ENCODE measurements at places on chromosomes 16 and 17. TPM values are rescaled to one million over a fixed set of nuclear protein-coding genes. Genes with fewer than 3 reads are reported as not detected.

GRCh38 chr17:13933441-13934276 is 135.6 kb upstream of the COX10 start:
- DNase-seq: no peak

- DNase-seq: peak; percentile 69
Observed at GRCh38 chr16:4358831-4359561, 7.9 kb upstream of the PAM16 start.

- DNase-seq: no peak
Observed at GRCh38 chr16:53094013-53094630, 39.3 kb downstream of the CHD9 start.

DNA sequence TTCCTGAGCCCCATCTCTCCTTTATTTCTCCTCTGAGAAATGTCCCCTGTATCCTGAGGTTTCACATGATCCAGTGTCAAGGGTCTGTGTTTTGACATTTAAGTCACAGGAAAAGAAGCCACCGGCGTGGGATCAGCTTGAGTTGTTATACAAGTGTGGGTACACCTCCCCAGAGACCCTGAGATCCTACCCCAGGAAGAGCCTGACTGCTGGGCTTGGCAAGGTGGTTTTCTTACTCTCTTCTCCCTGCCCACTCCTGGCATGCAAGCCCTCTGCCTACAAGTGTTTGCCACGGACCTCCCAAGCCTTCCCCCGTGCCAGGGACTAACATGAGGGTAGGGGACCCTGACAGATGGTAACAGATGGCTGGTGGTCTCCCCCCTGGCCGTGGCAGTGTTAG is 2.8 kb upstream of the ARHGAP27 start:
- no peak for DNase-seq

DNA sequence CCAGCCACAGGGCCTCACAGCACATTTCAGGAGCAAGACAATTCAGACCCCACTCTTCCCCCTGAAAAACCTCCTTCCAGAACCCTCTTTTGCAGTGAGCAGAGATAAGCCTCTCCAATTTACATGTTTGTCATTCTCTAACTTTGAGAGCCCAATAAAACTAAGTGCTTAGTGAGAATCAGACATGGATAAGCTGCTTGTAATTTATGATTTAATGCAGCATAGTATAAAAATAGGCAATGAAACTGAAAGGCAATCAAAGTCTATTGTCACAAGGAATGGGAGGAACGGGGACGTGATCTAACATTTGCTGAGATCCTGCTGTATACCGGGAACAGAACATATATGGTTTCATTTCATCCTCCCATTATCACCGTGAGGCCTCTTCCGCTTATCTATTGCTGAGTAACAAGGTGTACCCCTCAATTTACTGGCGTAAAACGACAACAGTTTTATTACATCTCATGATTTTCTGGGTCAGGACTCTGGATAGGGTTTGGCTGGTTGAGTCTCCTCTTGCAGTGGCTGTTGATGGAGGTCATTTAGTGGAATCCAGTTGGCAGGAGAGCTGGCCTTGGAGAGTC is 597.4 kb downstream of the MAF start:
- DNase-seq: no peak

- no peak for DNase-seq
Observed at GRCh38 chr16:11394593-11394960, 49.3 kb downstream of the RMI2 start.

GRCh38 chr16:27239906-27240655 is 28.5 kb downstream of the NSMCE1 start:
- DNase-seq: peak; percentile 0

DNA sequence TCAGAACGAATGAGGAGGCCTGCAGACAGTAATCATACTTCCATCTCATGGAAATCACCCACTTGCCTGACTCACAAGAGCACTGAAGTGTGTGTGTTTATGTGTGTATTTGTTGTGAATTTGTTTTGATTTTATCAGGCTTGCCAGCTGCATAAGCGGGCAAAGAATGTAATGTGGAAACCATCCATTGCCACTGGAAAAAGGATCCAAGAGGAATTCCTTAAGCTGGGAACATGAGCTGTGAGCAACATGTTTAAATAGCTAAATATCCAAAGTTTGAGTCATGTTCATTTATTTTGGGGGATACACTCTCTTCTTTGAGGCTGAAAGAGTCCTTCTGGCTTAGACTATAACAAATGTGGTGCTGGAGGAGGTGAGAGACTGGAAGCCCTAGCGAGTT is 198.4 kb upstream of the TBX2 start:
- DNase-seq: no peak

DNA sequence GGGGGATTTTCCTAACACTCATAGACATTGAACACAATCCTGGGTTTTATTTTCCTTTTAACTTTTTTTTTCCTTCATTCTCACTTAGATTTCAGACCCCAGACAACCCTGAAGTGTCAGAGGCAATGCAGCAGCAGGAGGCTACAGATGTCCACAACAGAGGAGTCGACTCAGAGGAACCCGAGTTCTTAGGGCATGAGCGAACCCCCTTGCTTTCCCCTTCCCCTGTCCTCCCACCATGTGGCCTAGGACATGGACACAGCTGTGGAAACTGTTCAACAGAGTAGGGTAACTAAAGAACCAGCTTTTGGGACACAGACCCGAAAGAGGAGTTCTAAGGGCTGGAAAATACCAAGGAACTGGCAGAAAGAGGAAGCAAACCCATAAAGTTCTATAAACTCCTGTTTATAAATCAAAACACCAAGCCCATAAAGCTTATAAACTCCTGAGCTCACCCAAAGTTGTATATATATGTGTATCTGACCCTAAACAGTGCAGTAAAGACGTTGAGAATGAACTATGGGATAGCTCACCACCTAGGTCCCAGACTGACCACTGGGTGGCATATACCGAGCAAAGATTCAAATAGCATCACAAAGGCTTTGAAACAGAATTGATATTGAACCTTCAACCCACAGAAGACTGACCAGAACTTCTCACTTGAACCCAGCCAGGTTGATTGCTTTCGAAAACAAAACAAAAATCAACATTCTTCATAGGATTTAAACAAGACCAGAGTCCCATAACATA is 33.9 kb downstream of the CMTM4 start:
- DNase-seq: no peak

Gene PTX4
- not detected for total RNA-seq

Gene FTO
- total RNA-seq: 44.0 TPM

Gene ZNF75A
- 28.3 TPM for total RNA-seq

Gene RHBDF2
- 39.0 TPM for total RNA-seq

Gene USP6
- total RNA-seq: 0.19 TPM
